ENCODE measurements at places on chromosomes 2 and 18.

DNA sequence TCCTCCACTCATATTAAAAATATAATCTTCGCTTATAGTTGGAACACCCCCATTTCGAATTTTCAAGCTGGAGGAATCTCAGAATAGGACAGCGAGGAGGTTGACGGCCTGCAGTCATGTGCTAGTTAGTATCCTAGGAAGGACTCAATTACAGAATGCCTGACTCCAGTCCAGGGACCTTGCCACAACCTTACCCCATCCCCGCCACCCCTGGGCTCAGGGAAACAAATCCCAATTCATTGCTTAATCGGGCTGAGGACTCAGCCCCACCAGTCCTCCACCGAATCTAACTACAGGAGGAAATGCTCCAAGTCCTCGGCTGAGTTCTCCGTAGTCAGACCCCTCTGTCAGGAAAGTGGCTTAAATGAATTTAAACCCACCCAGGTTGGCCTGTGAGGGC, 31.7 kb upstream of the ZBTB7C start:
- DNase-seq, result no peak

GRCh38 chr2:196099916-196100315, 31.3 kb upstream of the DNAH7 start:
- DNase-seq, result no peak

- no peak for DNase-seq
Observed at GRCh38 chr2:172241222-172241621, 138.5 kb upstream of the DLX2 start.

- DNase-seq, result no peak
Observed at GRCh38 chr2:64238799-64239198, 94.6 kb upstream of the PELI1 start.

DNA sequence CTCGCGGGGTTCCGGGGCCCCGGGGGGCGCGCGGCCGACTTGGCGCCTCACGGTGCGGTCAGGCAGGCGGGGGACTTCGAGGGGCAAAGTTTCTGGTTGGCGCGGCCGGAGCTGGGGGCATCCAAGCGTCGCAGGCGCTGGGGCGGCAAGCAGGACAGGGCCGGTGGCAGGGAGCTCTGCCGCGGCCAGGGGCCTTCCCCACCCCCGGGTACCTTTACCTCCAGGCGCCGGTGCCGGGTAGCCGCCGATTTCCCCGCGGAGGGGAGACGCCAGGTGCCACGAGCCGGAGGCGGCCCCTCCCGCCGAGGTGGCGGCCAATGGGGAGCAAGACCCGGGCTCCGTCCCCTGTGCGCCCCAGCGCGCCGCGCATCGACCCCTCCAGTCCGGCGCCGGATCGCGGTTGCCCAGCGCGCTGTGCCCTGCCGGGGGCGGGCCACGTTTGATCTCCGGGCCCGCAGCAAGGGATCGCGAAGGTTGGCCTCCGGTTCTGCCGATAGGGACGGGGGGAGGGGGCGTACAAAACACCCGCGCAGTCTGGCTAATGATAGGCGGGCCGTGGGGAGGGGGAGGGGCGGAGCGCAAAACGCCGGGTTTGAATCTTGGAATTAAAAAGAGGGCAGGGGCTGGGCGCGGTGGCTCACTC, at the start of gene ST8SIA5:
TSS of gene ST8SIA5 (minus strand) at position 495 of the 643 bp plus-strand sequence. CDS start 545 bp downstream, outside the sequence.
- no peak for DNase-seq

DNA sequence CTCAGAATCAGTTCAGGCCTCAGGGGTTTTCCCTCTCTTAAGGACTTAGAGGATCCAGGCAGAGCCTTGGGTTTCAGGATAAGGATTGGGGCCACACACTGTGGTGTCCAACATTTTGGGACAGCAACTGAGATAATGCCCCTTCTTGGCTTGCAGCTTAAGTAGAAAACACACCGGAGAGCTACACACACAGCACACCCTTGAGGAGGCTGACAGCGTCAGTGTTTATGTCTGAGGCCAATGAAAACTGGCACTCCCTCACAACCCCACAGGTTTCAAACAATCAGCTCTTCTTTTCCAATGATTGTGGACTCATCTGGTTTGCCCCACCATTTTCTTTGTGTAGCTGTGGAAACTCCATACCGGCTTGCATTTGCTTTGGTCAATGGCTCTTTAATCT, 257.7 kb downstream of the CDCA7 start:
- DNase-seq, result no peak

GRCh38 chr18:78587626-78588600, 391.7 kb upstream of the SALL3 start:
- no peak for DNase-seq

DNA sequence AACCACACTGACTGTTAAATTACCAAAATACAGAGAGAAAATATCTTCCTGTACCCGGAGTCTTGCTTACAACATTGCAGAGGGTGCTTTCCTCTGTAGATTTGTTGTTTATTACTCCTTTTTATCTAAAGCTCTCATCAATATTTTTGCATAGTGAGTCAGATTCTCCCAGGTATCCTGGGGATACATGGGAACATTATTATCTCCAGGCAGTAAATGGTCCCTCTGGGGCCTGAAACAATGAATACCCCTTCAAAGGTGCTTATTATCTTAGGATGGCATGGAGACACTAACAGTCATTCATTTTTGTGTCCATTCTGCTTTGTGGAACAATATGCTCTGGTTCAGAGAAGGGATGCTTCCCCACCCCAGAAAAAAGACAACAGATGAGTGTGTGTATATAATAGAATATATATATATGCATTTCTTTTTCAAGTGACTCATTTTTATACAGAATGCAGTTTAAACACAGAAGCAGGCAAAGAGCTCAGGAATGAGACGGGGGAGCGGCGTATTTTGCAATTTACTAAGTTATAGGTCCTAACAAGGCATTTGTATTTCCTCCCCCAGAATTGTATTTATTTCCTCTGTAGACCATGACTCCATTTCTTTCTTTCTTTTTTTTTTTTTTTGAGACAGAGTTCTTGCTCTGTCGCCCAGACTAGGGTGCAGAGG, 424.8 kb upstream of the ZEB2 start:
- no peak for DNase-seq

- no peak for DNase-seq
Observed at GRCh38 chr18:79523736-79524180, 128.0 kb downstream of the NFATC1 start.

DNA sequence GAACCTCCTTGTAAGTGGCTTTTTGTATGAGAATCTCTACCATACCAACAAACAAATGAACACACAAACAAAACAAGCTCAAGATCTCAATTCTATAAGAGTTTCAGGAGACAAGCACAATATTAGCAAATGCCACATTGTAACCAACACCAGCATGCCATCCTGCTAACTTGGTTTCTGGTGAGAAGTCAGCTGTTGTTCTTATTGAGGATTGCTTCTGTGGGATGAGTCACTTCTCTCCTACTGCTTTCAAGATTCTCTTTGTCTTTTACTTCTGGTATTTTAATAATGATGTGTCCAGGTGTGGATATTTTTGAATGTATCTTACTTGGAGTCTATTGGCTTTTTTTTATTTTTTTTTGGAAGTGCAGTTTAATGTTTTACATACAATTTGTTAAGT, 131.7 kb downstream of the BCL2L11 start:
- no peak for DNase-seq

- DNase-seq, result no peak
Observed at GRCh38 chr2:8453904-8454302, 228.0 kb upstream of the ID2 start.

GRCh38 chr2:222054813-222055212, 244.0 kb downstream of the PAX3 start:
- DNase-seq, result no peak

DNA sequence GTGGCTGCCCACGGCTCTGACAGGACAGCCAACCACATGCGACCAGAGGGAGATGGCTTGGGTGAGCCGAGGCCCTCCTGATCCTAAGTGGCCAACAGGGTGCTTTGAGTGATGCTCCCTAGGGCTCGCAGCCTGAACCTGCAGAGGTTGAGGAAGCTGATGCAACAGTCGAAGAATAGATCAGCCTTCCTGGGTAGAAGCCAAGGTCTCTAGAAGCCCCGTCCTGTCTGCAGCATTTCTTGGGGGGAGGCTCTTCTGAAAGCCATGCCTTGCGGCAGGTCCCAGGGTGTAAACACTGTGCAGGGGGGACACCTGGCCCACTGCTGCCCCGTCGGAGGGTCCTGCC, 136.4 kb downstream of the HDAC4 start:
- DNase-seq, result no peak

Measured in nucleus accumbens (tissue), 56 donors.